ENCODE measurements at places on chromosomes 2 and 18. TPM values are rescaled to one million over a fixed set of nuclear protein-coding genes. Genes with fewer than 3 reads are reported as not detected.

- DNase-seq, result no peak
- no peak overlapping the region for H3K4me3 ChIP-seq
- H3K4me1 ChIP-seq, result peaks cover 14% of the 10 kb centered on the region
- H3K27ac ChIP-seq, result no peak overlapping the region
- H3K27me3 ChIP-seq, result no peaks in the 10 kb centered on the region
These were observed 56.1 kb upstream of the GLI2 start for GRCh38 chr2:120679526-120679925.

DNA sequence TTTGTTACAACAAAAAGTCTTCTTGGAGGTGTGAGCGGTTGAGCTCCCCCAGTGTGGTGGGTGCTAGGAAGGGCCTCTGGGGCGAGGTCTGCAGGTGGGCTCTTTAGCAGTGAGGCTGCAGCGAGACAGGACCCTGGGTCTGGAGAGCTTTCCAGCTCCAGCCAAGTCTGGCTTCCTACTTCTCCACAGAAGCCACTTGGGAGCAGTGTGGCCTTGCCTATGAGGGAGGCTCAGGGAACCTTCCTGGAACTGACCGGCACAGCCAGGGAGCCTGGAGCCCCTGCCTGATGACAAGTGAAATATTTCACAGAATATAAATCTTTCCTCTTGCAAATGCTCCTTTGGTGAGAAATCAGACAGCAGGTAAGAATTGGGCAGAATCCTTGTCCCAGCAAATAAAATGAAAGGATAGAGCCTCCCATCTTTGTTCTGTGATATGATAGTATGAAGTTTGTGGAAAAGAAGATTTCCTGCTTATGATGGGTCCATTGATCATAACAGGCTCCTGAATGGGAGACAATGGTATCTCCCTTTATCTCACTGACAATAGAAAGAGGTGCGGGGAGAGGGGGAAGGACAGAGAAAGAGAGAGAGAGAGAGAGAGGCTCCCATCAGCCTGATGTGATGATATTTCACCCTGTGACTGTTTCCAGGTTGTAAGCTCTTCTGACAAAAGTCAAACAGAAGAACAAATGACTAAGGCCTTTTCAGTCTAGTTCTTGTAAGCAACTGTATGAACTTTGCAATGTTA, 289.8 kb upstream of the SPRED2 start:
- H3K36me3 ChIP-seq, result no peaks in the 10 kb centered on the region
- DNase-seq, result no peak
- H3K27ac ChIP-seq, result no peak overlapping the region
- H3K27me3 ChIP-seq, result no peaks in the 10 kb centered on the region
- H3K4me1 ChIP-seq, result no peaks in the 10 kb centered on the region

- no peaks in the 10 kb centered on the region for H3K4me1 ChIP-seq
- no peak for DNase-seq
- no peaks in the 10 kb centered on the region for H3K27me3 ChIP-seq
- no peak overlapping the region for H3K27ac ChIP-seq
These were observed 58.6 kb downstream of the MMADHC start for GRCh38 chr2:149528983-149529382.

- DNase-seq, result no peak
- H3K4me3 ChIP-seq, result no peak overlapping the region
- no peaks in the 10 kb centered on the region for H3K27me3 ChIP-seq
- H3K27ac ChIP-seq, result no peak overlapping the region
- H3K4me1 ChIP-seq, result no peaks in the 10 kb centered on the region
These were observed 33.4 kb downstream of the TTR start for GRCh38 chr18:31624892-31625640.

COL4A4 gene
- total RNA-seq, result 34.0 TPM

SGPP2 gene
- total RNA-seq, result not detected

PER2 gene
- 14.2 TPM for total RNA-seq
